Osteoblast (primary cell): ENCODE measurements at places on chromosomes 11 and 22. TPM values are rescaled to one million over a fixed set of nuclear protein-coding genes. Genes with fewer than 3 reads are reported as not detected.
A peak's percentile ranks its signal among the peaks of the same experiment; 100 is the strongest.

- no peak overlapping the region for H3K4me3 ChIP-seq
- no peak overlapping the region for H3K27ac ChIP-seq
- no peaks in the 10 kb centered on the region for H3K36me3 ChIP-seq
Observed at GRCh38 chr22:49979587-49980264, 19.2 kb downstream of the PIM3 start.

- H3K36me3 ChIP-seq, result peaks cover 21% of the 10 kb centered on the region
- peaks cover 15% of the 10 kb centered on the region for H3K4me1 ChIP-seq
- no peaks in the 10 kb centered on the region for H3K27me3 ChIP-seq
- DNase-seq, result peak; percentile 18
- peak within 1 kb of the TSS; percentile 98 for H3K4me3 ChIP-seq
Observed at GRCh38 chr11:106077609-106078455, at the start of gene AASDHPPT. AASDHPPT (plus strand) TSS chr11:106077662; CDS start chr11:106077711, 49 bp downstream.

- H3K27me3 ChIP-seq, result no peaks in the 10 kb centered on the region
- H3K4me3 ChIP-seq, result no peak overlapping the region
- peaks cover 25% of the 10 kb centered on the region for H3K36me3 ChIP-seq
- H3K27ac ChIP-seq, result no peak overlapping the region
Observed at GRCh38 chr22:17098379-17098819, 13.6 kb downstream of the IL17RA start.

GRCh38 chr11:61109671-61110070 lies 7.4 kb downstream of the CD5 start:
- no peaks in the 10 kb centered on the region for H3K4me1 ChIP-seq
- H3K36me3 ChIP-seq, result no peaks in the 10 kb centered on the region
- H3K27ac ChIP-seq, result no peak overlapping the region
- no peaks in the 10 kb centered on the region for H3K27me3 ChIP-seq
- peak; percentile 32 for DNase-seq

DNA sequence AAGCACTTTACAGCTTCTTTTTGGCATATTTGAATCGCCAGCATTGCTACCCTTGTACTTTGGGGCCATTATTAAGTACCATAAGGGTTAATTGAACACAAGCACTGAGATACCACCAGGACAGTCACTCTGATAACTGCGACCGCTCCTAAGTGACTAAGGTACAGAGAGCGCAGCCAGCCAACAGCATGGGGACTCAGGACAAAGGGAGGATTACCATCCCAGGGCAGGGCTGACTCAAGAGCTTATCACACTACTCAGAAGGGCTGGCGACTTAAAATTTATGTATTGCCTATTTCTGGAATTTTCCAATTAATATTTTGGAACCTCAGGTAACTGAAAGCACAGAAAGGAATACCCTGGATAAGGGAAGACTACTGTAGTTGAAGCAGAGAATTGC lies 479 bp downstream of the ZNF280A start:
- no peak for DNase-seq
- no peaks in the 10 kb centered on the region for H3K36me3 ChIP-seq
- H3K27ac ChIP-seq, result no peak overlapping the region
- H3K27me3 ChIP-seq, result peaks cover 14% of the 10 kb centered on the region
- H3K4me3 ChIP-seq, result peak overlapping the region; percentile 15
- H3K4me1 ChIP-seq, result no peaks in the 10 kb centered on the region

GRCh38 chr22:25167082-25167481 lies 32.6 kb upstream of the CRYBB3 start:
- DNase-seq, result no peak
- H3K36me3 ChIP-seq, result no peaks in the 10 kb centered on the region
- no peak overlapping the region for H3K27ac ChIP-seq

DNA sequence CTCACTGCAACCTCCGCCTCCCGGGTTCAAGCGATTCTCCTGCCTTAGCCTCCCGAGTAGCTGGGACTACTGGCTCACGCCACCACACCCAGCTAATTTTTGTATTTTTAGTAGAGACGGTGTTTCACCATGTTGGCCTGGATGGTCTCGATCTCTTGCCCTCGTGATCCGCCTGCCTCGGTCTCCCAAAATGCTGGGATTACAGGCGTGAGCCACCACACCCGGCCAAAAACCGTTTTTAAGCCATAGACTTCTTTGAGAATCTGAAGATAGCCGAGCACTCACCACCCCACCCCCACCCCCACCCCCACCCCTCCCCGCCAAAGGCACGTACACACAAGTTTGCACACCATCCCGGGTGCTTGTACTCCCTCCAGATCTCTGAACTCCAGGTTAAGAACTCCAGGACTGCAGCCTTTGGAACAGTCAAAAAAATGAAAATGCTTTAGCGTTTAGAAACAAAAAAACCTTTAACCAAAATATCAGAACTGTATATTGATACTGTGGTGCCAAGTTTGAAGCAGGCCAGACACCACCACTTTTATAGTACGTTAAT lies 1.5 kb downstream of the CRKL start:
- no peak for DNase-seq
- peak overlapping the region; percentile 85 for H3K27ac ChIP-seq
- no peaks in the 10 kb centered on the region for H3K27me3 ChIP-seq
- H3K4me3 ChIP-seq, result peak overlapping the region; percentile 83
- peaks cover 28% of the 10 kb centered on the region for H3K4me1 ChIP-seq

DNA sequence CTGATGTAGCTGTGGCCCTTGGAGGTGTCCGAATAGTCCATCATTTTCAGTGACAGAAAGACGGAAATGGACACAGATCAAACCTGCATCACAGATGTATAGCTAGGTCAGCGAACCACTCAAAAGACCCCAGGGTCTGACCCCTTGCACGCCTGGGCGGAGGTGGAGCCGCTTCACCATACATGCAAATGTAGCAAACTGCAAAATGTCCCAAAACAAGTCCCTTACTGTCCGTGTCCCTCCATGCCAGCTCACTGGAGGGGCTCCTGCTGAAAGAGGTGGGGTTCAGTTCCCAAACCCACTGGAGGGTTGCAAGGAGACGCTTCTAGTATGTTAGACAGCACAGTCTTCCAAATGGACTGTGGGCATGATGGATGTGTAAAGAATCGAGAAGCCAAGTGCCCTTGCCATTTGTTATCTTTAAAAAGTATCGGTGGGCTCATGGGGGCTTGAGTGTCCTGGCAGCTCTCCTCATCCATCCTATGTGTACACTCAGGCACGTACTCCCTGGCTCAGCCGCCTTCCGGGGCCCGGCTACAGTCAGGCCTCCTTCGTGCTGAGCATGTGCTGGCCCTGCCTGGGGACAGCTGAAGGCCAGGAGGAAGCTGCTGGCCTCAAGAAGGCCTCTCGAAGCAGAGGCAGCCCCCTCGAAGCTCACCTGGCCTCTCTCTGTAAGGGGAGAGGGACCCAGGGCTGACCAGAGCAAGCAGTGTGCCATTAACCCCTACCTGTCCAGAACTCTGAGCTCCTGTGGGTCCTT lies 20.2 kb upstream of the KCNQ1OT1 start:
- H3K27ac ChIP-seq, result no peak overlapping the region
- no peak overlapping the region for H3K4me3 ChIP-seq
- no peaks in the 10 kb centered on the region for H3K4me1 ChIP-seq
- H3K27me3 ChIP-seq, result peaks cover 27% of the 10 kb centered on the region

DNA sequence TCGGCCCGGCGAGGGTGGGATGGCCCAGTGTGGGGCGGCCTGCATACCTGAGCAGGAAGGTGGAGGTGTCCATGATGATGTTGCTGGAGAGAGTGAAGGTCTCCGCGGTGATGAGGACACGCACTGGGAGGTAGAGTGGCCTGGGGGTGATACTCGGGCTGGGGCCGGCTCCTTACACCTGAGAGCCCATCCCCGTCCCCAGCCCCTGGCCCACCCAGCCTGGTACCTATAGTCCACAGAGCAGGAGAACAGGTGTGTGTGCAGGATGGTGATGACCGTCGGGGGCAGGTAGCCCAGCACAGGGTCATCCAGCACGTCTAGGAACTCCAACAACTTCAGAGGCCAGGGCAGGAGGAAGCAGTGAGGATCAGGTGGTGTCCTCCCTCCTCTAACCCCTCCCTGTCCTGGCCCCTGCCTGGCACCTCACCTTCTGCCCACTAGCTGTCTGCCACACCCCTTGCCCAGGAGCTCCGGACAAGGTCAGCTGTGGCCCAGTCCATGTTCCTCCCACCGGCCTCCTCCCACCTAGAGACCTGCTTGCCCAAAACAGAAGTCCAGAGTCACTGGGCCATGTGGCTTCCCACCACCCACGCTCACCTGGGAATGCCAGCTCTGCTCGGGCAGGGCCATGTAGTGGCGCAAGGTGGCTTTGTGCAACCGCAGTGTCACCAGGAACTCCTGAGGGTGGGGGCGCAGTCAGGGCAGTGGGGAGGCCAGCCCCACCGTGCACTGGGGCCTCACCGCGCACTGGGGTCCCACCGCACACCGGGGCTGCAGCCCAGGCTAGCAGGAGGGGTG lies 11.3 kb downstream of the ATG2A start:
- H3K36me3 ChIP-seq, result peaks cover 31% of the 10 kb centered on the region
- H3K27me3 ChIP-seq, result no peaks in the 10 kb centered on the region
- H3K4me1 ChIP-seq, result no peaks in the 10 kb centered on the region
- peak; percentile 83 for DNase-seq
- no peak overlapping the region for H3K27ac ChIP-seq

DNA sequence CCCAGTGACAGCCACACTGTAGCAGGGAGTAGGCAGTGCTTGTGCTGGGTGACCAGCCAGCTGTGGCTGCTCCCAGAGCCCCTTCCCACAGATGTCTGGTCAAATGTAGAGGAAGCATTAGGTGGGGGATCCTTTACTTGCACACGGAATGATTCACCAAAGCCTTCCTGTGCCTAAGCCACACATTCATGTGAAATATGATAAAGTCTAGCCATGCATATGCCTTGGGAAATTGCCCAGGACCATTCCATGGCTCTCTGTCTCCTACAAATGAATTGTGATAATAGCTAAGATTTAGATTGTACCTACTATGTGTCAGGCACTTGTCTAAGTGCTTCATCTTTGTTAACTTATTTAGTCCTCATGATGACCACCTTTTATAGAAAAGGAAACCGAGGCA lies 217.5 kb upstream of the E2F8 start:
- no peak overlapping the region for H3K4me3 ChIP-seq
- no peak for DNase-seq
- no peaks in the 10 kb centered on the region for H3K36me3 ChIP-seq
- H3K27me3 ChIP-seq, result no peaks in the 10 kb centered on the region

- no peak for DNase-seq
- no peak overlapping the region for H3K27ac ChIP-seq
- H3K36me3 ChIP-seq, result no peaks in the 10 kb centered on the region
- H3K27me3 ChIP-seq, result peaks cover 15% of the 10 kb centered on the region
- H3K4me1 ChIP-seq, result no peaks in the 10 kb centered on the region
Observed at GRCh38 chr22:20384865-20385264, 9.1 kb upstream of the ZNF74 start.

Gene NPTXR
- 0.72 and 1.5 TPM in 2 replicates for total RNA-seq

GRCh38 chr11:2738551-2739431 lies 39.0 kb upstream of the KCNQ1OT1 start:
- H3K4me3 ChIP-seq, result no peak overlapping the region
- DNase-seq, result peak; percentile 58
- no peaks in the 10 kb centered on the region for H3K27me3 ChIP-seq

DNA sequence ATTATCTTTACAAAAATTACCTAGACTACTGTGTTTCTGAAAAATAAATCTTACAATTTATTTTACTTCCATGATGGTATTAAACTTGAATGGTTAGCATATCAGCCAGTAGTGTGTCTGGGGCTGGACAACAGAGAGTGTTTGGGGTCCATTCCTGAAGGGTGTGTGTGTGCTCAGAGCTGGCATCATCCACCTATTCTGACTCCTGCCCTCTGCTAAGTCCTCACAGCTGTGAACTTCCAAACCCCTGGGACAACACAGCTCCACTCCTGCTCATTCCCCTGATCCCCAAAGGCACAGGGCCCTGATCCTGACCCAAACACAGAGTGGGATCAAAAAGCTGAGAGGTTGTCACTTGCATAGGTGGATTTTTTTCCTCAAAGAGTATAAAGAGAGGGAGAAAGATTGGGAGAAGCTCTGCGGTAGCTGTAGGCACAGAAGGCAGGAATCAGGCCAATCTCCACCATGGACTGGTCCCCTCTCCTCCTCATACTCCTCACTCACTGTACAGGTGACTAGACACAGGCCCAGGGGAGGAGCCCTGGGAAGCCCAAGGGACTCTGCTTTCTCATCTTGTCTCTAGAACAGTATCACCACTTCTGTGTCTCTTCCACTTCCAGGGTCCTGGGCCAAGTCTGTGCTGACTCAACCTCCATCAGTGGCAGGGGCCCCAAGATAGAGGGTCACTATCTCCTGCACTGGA lies 55.7 kb upstream of the TOP3B start:
- no peak overlapping the region for H3K27ac ChIP-seq
- H3K4me3 ChIP-seq, result no peak overlapping the region

Gene CHID1
- 43.9 and 48.9 TPM in 2 replicates for total RNA-seq

Gene TLCD5
- total RNA-seq, result 11.5 and 11.9 TPM in 2 replicates

DNA sequence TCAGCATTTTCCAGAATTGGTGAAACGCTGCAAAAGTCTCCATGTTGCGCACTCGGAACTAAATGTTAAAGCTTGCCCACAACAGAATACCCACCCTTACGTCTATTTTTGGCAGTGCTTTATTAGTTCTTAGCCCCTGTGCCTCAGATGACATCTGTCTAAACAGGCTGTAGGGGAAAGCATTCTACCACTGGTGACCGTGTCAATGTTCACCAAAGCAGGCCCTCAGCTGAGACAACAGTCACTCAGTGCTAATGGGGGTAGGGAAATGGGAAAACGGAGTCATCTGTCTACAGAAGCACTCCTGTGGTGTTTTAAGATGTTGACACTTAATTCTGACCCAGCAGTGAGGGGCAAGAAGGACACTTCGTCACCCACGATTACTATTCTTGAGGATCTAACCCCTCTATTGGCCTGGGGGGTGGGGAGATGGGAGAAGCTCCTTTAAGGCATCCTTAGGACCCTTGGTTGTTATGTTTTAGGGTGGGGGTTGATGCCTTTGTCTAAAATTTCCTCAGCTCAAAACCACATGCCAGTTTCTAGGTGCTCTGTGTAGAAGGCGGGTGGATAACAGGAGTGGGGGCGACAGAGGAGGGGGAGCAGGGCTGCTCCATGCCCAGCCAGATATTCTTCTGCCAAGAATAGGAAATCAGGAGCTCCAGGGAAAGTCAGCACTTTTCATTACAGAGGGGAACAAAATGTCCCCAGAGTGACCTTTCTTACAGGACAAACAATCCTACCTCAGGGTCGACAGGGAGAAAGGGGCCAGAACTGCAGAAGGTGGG lies 15.6 kb upstream of the MFRP start:
- peak overlapping the region; percentile 25 for H3K4me3 ChIP-seq
- peaks cover 35% of the 10 kb centered on the region for H3K4me1 ChIP-seq
- H3K27me3 ChIP-seq, result no peaks in the 10 kb centered on the region
- DNase-seq, result no peak
- no peaks in the 10 kb centered on the region for H3K36me3 ChIP-seq
